T-helper 9 cell (primary cell): ENCODE measurements at places on chromosomes 3 and 15.

DNA sequence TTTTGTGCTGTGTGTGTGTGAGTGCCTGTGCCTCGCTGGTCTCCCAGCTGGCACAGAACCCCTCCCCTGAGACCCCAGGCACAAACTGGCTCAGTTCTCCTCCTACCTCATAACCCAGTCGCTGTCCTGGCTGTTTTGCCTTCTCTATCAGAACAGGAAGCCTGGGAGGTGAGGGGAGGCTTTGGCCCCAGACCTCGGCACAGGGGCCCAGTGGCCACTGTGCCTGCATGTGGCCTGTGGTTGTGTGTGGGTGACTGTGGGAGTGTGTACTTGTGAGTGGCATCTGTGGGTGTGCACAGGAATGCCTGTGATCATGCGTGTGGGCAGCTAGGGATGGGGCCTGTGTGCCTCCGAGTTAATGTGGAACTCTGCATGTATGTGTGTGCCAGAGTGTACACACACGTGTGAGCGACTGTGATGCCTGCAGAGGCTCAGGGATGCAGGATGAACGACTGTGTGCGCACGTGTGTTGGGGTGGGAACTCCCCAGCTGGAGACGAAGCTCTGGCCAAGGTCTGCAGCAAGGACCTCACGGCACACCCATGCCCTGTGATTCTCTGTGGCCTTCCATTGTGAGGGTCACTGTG lies 32.3 kb downstream of the PSTPIP1 start:
- no peak for DNase-seq

DNA sequence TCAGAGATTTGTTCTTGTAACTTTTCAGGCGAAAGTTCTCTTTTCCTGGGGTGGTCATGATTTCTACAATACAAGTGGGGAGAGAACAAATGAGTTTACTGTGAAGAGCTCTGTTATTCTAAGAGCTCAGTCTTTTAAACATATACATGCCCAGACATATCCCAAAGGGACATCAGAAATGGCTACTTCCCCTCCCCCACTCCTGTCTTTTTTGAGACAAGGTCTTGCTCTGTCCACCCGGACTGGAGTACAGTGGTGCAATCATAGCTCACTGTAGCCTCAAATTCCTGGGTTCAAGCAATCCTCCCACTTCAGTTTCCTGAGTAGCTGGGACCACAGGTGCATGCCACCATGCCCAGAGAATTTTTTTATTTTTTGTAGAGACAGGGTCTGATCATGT lies 18.2 kb downstream of the KPNA1 start:
- DNase-seq = no peak

DNA sequence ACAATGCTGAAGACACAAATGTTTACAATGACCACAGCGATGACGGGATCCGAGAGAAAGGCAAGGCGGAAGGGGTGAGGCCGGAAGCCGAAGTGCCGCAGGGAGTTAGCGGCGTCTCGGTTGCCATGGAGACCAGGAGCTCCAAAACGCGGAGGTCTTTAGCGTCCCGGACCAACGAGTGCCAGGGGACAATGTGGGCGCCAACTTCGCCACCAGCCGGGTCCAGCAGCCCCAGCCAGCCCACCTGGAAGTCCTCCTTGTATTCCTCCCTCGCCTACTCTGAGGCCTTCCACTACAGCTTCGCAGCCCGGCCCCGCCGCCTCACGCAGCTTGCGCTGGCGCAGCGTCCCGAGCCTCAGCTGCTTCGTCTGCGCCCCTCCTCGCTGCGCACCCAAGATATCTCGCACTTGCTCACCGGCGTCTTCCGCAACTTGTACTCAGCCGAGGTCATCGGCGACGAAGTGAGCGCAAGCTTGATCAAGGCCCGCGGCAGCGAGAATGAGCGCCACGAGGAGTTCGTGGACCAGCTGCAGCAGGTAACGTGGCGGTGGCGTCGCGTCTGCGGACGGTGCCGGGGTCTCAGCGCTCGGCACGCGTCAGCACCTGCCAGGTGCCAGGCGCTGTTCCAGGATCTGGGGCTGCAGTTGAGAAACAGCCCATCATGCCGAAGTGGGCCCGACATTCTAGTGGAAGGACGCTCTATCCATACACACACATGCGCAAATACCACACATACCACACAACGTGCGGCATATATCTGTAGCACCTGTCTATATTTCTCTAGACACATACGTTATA lies at the start of gene DLEC1:
Gene DLEC1, plus strand, starts transcription at position 108 of the 798 bp plus-strand sequence. Its CDS starts 18 bp downstream, at position 126.
- DNase-seq = peak; percentile 80

DNA sequence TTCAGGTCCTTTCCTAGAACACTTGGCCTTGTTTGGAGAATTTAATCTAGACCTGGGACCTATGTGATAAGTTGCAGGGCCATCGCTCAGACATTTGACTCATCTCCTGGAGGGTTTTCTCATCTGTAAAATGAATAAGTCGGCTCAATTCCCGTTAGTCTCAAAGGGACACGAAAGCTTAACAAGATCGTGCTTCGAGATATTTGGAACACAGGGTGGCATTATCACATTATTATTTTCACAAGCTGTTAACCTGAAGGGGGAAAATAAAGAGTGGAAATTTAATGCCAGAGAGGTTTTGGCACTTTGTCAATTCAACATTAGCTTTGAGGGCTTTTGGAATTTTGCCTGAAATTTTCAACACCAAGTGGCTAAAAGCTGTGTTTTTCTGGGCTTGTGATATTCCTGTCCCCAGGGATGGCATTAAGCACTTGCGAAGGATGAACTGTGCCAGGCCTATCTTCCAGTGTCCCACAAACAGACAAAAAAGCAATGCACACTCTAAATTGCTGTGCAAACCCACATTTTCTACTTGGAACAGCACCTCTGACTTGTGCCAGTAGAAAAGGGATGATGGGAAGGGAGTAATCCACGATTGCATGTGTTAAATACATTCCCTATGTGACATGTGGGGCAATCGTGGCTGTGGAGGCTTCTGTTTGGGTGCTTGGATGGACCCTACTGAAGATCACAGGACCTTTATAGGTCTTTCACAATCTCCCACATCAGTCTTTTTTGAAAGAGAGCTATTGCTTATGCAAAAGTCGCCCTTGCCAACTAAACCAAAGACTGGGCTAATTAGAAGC lies 478.7 kb downstream of the MFSD1 start:
- no peak for DNase-seq

- DNase-seq = no peak
Measured at GRCh38 chr3:145032791-145033190, 1061.2 kb downstream of the DIPK2A start.

- DNase-seq = no peak
Measured at GRCh38 chr3:47605652-47606051, 27.0 kb upstream of the CSPG5 start.

DNA sequence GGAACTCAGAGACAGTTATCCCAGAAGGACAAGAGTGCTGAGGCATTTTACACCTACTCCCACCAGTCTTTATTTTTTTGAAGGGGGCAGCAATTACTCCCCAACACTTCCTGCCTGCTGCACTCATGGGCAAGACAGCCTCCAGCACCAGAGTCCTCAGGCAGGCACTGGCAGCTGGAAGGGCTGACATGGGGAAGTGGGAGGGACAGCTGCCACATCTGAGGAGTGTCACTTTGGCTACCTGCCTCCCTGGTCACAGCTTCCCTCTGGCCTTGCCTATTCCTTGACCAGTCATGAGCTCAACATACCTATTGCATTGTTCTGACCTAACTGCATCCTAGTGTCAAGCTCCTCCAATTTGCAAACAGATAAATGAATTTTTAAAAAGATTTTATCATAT lies 10.2 kb upstream of the LACTB start:
- no peak for DNase-seq

GRCh38 chr3:139893267-139893962 lies 41.6 kb upstream of the CLSTN2 start:
- DNase-seq = no peak

DNA sequence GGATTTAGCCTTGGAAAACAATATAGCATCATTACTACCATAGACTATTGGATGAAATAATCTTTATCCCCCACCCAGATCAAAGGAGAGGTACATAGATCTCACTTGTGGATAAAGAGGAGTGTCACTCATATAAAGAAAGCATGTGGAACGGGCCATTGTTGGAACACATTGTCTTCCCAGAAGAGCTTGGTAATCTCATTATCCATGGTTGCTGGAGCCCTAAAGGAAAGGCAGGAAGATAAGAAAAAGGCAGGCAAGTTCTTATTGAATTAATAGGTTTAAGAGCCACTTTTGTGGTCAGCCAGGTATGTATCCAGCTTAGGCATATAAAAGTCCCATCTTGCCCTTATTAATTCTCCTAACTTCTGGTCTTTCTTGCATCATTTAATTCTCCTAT lies 659.1 kb downstream of the GRM7 start:
- no peak for DNase-seq

DNA sequence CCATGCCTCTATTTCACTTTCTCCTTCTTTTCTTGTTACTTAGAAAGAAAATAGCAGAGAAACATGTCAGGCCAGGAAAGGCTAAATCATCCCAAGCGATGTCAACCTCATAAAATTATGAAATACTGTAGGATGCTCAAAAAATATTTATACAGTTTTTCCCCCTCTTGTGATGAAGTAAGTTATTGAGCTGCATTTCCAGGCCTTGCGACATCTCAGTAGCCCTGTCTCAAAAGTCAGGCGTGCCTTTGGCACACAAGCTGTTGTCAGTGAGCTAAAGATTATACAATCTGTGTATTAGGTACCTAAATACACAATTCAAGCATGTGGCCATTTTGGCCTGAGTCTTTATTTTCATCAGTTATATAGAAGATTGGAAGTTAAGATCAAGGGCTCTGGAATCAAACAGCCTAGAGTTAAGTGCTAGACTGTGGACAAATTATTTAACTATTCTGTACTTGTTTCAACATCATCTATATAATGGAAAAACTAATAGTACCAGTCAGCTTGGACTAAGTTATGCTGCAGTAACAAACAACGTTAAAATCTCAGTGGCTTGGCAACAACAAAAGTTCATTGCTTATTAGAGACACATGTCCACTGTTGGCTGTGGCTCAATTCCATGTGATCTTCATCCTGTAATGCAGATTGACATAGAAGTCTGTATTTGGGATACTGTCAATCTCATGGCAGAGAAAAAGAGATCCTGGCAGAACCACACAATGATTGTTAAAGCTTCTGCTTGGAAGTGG lies 406.4 kb upstream of the PROK2 start:
- no peak for DNase-seq

DNA sequence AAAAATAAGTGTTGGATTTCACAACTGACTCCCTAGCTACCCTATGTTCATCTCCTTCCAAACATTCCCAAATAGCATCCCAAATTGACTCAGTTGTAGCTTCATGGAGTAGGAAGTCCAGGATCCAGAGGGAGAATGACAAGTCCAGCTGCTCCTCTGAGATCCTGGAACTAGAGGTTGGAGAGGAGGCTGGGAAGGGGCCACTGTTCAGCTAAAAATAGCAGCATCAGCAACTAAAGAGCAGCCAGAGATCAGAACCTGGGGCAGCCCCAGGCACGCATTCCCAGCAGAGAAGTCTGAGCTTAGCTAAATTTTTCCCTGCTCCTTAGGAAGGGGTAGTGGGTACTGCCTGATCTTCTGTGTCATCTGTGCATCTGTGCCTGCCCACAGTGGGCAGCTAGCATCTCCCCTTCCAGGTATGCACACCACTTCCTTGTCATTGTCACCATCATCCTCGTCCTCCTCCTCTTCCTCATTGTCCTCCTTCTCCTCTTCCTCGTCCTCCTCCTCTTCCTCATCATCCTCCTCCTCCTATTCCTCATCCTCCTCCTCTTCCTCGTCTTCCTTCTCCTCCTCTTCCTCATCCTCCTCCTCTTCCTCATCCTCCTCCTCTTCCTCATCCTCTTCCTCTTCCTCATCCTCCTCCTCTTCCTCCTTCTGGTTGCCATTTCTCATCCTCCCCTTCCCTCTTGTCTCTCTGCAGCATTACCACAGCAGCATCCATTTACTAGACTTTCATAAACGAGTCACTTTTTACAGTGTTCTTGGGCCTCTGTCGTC lies 152.3 kb upstream of the ROPN1 start:
- no peak for DNase-seq
